Stimulated activated CD4-positive, alpha-beta T cell treated with anti-CD3 and anti-CD28 coated beads, TNF-alpha, amount 100 ng/mL, for 1 hour (primary cell): ENCODE measurements at places on chromosomes 2 and 18.

GRCh38 chr2:204207866-204208265 lies 271.3 kb downstream of the ICOS start:
- no peak for DNase-seq

- no peak for DNase-seq
Observed at GRCh38 chr2:186959486-186959885, 110.5 kb upstream of the ZSWIM2 start.

- no peak for DNase-seq
Observed at GRCh38 chr2:127769587-127769986, 41.4 kb downstream of the WDR33 start.

DNA sequence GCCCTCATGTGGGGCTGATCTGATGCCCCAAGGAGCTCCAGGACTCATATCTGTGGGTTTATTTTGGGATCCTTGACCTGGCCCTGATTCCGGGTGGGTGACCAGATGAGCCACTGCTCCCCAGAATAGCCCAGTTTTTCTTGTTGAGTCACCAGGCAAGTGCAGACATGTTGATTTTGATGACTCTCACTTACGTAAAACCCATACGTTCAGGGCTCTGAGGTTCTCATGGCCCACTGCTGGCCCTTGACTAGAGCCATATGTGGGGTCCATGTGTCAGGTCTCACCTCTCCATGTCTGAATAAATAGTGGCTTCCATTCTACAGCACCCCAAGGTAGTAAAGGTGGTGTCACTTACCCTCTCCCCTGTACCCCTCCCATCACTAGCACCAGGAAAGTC lies 41.9 kb downstream of the CDC42EP3 start:
- DNase-seq, result no peak

GRCh38 chr2:53944542-53944941 lies 26.3 kb downstream of the PSME4 start:
- no peak for DNase-seq

- no peak for DNase-seq
Observed at GRCh38 chr2:176187899-176188773, at the start of gene HOXD1. HOXD1 (plus strand) TSS chr2:176188668; CDS start chr2:176188802, 134 bp downstream.

DNA sequence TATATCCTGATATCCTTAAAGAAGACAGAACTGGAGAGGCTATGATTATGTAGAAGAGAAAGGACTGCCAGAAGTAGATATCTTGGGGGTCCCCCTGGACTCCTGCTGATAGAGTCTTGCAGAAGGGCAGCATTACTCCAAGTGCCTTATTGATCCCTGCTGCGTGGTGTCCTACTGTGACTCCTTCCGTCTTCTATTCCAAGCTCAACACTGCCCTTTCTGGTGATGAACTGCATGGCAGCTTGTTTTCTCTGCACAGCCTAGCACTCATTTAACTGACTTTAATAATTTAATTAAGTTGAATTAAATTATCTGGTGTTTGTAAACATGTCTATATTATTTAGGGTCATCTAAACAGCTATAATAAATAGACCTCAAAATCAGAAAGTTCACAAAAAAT lies 194.1 kb upstream of the DSEL start:
- no peak for DNase-seq

GRCh38 chr2:187566266-187566665 lies 12.0 kb upstream of the TFPI start:
- no peak for DNase-seq

DNA sequence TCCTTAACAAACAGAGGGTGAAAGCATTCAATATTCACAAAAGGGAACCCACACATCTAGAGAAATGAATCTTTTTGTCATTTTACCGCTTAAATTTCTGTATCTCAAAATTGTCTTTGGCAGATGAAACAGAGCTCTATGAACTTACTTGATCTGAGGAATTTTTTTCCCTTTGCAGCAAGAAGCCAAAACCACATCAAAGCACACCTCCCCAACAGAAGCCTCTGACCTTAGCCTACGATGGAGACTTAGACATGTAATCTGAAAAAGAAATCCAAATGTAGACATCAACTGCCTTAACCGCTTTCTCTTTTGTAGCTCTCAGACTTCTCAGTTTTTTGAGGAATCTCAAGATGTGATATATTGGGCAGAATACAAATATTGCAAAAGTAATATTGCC lies 287.9 kb upstream of the HNMT start:
- no peak for DNase-seq

DNA sequence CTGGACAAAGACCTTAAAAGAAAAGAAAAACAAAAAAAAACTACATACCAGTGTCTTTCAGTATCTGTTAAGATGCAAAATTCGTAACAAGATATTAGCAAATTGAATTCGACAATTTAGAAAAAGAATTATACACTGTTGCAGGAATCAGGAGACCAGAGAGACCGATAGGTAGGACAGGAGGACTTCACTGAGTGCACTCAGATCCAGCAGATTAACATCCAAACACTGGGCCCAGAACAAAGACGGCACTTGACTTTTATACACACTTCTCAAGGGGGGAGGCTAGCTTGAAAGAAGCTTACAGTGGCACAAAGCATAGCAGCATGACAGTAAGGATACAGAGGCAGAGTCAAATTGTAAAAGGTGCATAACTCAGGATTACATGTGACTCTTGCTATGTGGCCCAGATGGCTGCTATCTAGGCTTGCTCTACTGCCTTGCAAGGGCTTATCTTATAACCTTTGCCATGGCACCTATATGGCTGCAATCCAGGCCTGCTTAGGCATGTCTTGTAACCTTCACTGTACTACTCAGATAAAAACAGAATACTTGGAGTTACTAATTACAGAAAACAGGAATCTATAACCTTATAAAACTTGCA lies 507.3 kb upstream of the LRRTM4 start:
- no peak for DNase-seq
